Naive thymus-derived CD4-positive, alpha-beta T cell (primary cell): ENCODE measurements at places on chromosomes 2 and 18.

GRCh38 chr2:138654146-138654545 is 126.0 kb downstream of the NXPH2 start:
- no peak for DNase-seq

DNA sequence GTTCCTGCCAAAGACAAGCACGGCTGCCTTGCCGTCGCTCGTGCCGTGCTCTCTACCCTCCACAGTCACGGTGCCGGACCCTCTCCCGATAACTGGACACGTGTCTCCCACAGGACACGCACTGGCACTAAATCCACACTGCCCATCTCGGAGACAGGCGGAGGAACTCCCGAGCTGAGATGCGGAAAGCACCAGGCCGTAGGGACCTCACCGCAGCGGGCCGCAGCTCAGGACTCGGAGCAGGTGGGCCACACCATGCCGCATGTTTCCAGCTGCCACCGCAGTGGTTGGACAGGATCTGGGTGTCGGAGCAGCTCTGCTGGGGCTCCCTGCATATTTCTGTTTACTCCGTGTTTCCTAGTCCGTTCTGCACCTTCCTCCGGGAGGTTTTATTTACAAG is 127.2 kb downstream of the TPO start:
- no peak for DNase-seq

DNA sequence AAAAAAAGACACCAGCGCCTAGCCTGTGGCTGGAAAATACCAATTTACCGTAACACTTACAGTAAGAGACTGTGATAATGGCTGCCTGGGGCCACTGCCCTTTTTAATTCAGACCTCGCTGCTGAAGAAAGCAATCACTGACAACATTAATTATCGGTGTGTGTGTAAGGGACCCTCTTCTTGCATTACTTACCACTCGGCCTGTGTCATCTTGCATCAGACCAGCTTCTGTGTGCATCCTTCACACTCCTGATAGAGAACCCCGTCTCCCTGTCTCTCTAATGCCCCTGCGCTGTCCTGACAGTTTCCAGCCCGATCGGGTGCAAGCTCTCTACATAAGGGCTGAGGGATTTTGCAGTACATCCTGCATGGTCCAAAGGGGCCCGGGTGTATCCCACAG is 124.4 kb downstream of the ZNF516 start:
- DNase-seq: no peak

GRCh38 chr18:27585602-27586173 is 400.6 kb upstream of the CHST9 start:
- no peak for DNase-seq

GRCh38 chr2:69192176-69192945 is 179.4 kb downstream of the ANTXR1 start:
- DNase-seq: no peak

GRCh38 chr2:138373993-138374408 is 127.6 kb upstream of the SPOPL start:
- DNase-seq: no peak

- DNase-seq: no peak
These were observed 58.0 kb upstream of the TMEM163 start for GRCh38 chr2:134776836-134777235.

- peak; percentile 15 for DNase-seq
These were observed 3.8 kb downstream of the DLX2 start for GRCh38 chr2:172098650-172099471.

DNA sequence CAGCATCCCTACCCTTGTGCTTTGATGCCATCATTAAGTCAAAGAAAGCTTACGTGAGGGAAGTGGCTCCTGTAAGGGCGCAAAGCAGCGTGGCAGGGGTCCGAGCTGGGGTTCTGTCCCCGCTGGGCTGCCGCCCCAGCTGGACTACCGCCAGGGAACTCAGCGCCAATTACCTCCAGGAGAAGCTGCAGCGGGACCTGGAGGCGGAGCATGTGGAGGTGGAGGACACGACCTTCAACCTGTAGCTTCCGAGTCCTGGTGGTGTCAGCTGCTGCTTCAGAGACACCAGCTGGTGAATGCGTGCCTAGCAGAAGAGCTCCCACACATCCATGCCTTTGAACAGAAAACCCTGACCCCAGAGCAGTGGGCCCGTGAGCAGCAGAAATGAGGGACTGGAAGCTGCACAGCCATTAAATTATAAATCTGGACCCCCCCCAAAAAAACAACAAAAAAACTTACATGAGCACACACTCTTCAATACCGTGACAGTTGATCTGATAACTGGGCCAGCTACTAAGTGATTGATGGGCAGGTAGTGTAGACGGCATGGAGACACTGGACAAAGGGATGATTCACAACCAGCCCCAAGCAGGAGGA is 20.1 kb upstream of the YES1 start:
- DNase-seq: no peak

DNA sequence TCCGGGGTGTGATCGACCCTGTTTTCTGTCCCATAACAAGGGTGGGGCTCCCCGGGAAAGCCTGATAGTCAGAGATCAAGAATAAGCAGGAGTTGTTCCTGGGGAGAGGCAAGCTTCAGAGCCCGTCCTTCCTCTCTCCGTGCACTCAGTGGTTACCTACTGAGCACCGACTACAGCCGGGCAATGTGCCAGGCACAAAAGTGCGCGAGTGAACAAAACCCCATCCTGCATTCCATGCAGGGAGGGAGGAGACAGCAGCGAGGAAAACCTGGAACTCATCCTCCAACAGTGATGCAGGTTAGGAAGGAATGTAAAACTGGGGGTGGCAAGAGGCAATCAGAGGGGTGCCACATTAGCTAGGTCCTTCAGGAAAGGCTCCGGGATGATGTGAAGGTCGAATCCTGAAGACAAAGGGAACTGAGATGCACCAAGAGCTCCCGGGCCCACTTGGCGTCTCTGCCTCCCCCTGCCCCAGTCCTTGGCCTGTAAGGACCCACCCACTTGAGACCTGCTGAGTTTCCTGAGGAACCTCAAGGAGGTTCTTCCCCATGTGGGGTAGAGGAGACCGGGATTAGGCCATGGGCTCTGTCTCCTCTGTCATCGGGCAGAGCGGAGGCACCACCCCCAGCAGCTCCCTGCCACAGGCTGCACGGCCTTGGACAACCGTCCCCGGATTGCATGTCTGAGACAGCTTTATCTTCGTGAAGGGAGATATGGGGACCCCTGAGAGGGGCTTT is 198.2 kb downstream of the NDUFA10 start:
- DNase-seq: no peak

DNA sequence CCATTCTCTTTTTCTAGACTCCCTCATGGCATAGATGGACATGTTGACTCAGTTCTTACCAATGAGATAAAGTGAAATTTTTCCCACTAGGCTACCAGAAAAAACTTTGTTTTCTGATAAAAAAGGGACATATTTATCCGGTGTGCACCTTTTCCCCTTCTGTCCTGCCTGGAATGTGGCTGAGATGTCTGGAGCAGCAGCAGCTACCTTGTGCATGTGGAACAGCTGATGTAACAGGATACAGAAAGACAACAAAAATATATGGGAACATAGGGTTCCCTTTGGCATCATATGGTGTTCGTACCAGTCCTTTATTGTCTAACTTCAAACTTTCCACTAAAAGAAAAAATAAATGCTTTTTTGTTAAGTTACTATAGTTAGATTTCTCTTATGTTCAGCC is 460.2 kb upstream of the HS6ST1 start:
- DNase-seq: no peak

- DNase-seq: no peak
These were observed 33.6 kb upstream of the CELF4 start for GRCh38 chr18:37598966-37599896.

DNA sequence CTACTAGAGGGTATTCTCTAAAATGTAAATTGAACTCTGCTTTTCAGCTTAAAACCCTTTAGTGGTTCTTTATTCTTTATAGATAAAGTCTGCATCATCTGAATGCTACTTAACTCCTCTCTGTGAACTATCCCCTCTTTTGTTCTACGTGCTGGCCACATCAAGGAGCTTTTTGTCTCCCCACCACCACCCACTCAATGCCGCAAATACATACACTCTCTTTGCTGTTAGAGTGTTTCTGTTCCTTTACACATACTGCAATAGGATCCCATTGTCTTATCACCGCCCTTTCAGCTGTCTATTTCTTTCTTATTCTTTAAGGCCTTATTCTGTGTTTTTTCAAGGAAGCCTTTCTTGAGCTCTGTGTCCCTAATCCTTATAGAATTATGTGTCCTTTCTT is 83.3 kb downstream of the EML4 start:
- DNase-seq: no peak

- DNase-seq: no peak
These were observed 73.7 kb upstream of the ETAA1 start for GRCh38 chr2:67323209-67323991.

GRCh38 chr2:169736902-169737301 is 3.3 kb downstream of the KLHL23 start:
- DNase-seq: no peak

DNA sequence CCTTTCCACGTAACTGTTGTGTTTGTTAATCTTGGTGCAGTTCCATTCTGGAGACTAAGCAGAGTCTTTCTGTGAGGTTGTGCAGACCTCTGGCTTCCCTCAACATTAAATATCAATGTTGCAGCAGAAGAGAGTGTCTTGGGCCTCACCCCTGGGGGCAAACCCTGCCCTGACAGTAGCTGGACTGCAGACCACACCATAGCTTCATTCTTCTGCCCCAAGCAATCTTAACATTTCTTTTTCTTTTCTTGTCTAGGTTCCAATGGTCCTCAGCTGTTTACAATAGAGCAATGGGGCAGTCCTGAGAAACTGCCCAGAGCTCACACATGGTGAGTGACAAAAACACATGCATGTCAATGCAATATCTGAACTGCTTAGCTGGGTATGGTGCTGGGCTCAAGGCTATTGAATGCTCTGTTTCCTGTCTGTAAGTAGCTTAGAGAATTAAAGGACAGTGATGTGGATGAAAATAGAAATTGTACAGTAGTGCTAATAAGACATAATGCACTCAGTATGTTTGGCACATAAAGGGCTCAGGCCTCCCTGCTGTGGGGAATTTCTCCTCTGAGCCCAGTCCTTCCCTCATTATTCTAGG is 237.6 kb downstream of the ALPK2 start:
- DNase-seq: no peak

DNA sequence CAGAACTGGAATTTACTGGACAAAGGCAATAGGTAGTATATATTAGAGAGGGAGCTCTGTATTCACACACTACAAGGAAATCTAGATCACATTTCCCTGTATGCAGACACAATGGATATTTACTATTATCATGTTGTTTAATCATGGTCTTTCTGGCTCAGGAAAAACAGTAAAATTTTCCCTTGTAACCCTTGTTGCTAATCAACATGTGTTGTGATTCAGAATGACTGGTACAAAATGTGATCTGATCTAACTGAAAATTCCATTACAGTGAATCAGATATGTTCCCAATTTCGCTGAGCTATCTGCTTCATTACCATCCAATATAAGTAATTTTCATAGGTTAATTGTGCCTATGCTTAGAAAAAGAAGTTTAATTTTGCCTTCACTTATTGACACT is 1109.7 kb downstream of the LRP1B start:
- DNase-seq: no peak

- DNase-seq: no peak
These were observed 9.6 kb downstream of the ACKR3 start for GRCh38 chr2:236579048-236579745.

DNA sequence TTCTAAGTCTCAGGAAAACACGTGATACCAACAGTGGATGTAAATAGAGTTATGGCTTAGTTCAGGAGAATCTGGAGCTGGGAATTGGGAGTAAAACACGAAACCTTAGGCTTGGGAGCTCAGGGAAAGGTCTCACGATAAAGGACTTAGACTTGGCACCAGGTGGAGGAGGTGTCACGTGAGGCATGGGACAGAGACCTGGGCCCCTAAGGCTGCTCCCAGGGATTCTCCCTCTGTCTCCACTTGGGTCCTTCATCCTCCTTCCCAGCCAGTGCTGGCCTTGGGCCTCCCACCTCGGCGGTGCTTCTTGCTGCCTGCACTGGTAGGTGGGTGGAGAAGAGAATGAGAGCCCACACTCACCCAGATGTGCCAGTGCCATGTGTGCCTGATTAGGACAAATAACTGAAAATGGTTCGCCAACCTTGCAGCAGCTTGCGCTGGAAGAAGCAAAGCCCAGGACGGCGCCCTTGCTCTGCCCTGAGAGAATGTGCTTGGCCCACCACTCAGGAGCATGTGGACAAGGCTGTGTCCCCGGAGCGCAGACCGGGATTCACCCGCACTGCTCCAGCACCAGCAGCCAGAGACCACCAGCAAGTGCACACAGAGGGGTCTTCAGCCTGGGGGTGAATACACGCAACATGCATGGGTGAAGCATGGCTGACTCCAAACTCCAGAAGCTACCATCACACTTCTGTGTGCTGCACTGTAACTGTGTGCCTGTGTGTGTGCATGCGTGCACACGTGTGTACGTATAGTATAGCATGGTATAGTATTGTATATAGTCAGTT is 48.1 kb downstream of the PSMG2 start:
- no peak for DNase-seq

DNA sequence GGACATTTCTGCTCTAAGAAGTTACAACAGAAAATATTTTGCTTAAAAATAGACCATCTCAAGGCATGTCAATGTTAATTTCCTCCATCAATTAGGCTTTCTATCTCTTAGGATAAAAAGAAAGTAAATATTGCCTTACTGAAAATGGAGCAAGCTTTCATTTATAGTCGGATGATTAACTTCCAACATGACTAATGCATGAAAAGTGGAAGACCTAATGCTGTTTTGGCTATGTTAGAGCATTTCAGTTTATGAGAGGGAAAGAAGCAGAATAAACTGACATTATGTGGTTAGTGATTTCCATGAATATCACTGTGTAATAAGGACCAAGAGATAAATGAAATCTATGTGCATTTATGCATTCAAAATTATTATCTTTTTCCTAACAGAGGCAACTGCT is 475.2 kb upstream of the UBE2E3 start:
- no peak for DNase-seq

DNA sequence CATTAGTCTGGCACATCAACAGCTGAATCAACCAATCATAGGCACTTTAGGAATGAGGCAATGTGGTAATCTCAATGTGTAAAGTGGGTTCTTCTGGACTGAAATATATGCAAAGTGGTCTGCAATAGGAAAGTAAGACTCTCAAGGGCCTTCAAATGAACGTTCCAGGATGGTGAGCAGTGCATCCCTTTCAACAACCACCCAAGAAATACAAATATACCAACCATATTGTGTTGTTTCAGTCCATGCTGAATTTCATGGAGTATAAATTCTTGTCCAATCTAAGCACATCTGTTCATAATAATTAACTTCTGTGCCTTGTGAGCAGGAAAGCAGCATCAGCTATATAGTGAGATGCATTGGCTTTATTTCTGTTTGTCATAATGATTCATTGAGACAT is 556.2 kb downstream of the THSD7B start:
- DNase-seq: no peak

GRCh38 chr2:16943279-16943958 is 277.8 kb upstream of the CYRIA start:
- DNase-seq: no peak

GRCh38 chr2:226408141-226408540 is 391.5 kb downstream of the IRS1 start:
- no peak for DNase-seq

DNA sequence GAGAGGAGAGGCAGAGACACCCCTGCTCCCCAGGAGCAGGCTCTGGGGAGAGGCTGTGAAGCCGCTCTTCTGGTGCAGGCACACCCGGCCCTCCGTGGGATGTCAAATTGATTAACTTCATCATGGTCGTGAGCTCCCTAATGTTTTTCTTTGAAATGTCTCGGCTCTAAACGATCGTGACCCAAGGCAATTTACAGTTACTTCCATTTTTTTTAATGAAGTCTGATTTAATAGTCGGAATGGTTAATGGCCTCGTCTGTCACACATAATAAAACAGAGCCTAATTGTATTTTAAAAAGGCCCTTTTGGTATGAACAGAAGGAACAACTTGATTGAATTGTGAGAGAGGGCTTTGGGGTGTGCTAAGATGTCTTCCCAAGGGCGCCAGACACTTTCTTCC is 130.2 kb downstream of the SMAD2 start:
- DNase-seq: no peak
